ENCODE measurements at places on chromosomes 7 and 10.

DNA sequence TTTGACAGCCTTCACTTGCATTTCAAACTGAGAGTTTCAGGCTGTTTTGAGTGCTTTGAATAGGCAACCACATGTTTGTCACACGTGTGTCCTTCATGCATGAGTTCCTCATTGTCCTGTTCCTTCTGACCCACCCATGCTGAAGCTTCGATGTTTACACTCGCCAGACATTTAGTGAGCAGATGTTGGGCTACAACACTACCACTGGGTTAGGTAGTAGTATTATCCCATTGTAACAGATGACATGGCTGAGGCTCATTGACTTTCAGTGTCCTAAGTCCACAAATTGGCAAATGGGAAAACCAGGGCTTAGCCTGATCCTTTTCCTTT lies 456.1 kb downstream of the PHTF2 start:
- DNase-seq: no peak

GRCh38 chr7:131071786-131072504 lies 255.7 kb upstream of the MKLN1 start:
- DNase-seq: peak; percentile 19

- no peak for DNase-seq
Observed at GRCh38 chr7:18693406-18693805, 197.9 kb downstream of the HDAC9 start.

DNA sequence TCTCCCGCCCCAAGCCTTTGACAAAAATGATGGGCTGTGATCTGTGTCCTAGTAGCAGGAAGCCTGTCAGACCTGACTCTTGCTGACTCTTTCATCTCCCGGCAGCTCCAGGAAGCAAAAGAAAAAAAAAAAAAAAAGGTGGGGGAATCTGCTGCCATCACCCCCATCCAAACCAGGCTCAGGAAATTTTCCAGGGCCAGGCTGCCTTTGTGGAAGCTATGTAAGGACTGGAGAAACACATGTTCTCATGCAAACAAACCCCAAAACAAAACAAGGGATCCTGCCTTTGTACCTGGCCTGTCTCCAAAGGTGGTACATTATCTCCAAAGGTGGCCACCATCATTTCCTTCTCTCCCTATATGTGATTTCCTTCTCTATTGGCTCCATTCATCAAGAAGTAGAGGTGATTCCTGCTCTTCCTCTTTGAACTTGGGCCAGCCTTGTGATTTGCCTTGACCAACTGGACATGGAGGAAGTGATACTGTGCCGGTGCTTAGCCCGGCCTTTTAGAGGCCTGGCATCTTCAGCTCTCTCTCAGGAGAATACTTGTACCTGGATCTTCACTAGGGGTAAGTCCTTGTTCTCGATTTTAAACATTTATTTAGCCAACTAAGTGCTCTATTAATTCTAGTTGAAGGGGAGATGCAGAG lies 192.2 kb upstream of the SVIL start:
- DNase-seq: no peak

GRCh38 chr7:112371701-112372100 lies 78.6 kb upstream of the IFRD1 start:
- DNase-seq: no peak

DNA sequence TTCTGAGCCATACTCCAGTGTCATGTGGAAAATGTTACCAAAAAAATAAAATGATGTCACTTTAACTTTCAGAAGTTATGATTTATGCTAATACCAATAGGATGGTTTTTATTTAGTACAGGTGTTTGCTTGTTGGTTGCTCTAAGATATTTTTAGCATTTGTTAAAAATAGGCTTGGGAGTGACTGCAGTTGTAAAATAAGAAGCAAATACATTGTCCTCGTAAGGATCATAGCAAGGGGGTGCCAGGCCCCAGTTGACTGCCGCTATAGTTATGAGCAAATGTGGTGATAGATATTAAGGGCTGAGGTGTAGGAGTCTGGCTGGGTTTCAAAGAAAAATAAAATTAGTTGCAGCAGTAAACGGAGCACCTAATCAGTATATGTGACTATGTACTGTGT lies 354.4 kb upstream of the BMPER start:
- DNase-seq: no peak

GRCh38 chr7:38881947-38882684 lies 26.9 kb downstream of the VPS41 start:
- DNase-seq: no peak

DNA sequence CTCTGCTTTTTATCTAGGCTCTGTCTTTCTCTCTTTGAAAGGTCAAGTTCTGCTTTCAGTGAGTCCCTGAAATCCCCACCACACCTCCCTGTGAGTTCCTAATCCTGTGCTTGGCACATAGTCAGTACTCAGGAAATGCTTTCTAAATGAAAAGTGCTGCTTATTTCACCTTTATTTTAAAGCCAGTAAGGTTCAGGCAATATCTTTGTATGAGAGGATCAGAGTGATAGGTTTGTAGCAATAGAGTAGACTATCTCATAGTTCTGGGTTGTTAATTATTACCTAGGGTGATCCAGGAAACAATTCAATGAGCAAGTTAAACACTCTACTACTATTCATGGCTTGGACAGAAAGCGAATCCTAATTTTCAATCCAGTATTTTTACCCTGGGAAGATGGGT lies 7.4 kb upstream of the LAMB1 start:
- no peak for DNase-seq

DNA sequence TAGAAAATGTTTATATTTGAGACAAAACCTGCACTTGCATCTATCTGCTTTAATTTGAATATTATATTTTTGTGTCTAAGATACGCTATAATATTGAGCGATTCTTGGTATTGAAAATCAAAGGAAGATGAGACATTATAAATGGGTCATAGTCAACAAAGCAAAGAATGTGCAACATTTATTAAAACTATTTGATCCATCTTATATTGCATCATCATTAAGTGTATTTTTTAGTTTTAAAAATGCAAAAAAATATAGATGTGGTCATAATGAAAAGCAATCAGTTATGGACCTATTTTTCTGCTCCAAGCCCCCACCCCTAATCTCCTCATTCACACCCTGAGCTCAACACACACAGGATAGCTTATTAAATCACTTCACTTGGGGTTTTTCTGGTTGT lies 847.3 kb downstream of the NRG3 start:
- no peak for DNase-seq

- DNase-seq: no peak
Observed at GRCh38 chr7:133039614-133040013, 42.3 kb downstream of the CHCHD3 start.

GRCh38 chr7:81068-81925 lies 111.1 kb upstream of the FAM20C start:
- no peak for DNase-seq

DNA sequence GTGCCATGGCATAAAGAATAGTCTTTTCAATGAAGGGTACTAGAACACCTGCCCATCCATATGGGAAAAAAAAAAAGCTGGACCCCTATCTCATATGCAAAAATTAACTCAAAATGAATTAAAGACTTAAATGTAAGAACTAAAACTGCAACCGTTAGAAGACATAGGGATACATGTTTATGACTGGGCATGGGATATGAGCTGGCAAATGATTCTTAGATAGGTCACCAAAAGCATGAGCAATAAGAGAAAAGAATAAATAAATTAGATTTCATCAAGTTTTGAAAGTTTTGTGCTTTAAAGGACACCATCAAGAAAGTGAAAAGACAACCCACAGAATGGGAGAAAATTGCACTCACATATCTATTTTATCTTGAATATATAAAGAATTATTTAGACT lies 222.0 kb downstream of the ADK start:
- no peak for DNase-seq

DNA sequence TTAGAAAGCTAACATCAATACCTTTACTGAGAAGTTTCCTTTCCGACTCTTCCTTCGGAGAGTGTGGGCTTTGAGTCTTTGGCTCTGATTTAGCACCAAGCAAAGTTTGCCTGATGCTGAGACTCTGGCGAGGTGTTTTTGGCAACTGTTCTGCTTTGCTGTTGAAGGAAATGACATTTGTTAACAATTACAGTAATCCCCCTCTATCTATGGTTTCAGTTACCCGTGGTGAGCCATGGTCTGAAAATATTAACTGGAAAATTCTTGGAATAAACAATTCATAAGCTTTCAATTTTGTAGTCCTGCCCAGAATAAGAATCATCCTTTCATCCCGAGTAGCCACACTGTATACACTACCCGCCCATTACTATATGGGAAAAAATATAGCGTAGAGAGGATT lies 126.3 kb downstream of the ARHGAP21 start:
- no peak for DNase-seq

DNA sequence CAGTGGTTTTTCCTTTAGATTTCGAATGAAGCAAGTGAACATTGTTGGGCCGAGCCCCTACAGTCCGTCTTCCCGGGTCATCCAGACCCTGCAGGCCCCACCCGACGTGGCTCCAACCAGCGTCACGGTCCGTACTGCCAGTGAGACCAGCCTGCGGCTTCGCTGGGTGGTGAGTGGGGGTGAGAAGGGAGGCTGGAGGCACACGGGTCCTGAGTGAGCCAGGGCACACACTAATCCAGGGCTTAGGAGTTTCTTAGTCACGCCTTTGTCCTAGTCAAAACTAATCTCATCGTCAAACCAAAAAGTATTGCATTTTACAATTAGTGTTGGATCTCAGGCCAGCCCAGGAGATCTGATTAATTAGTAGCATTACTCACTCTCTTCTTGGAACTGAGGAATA lies 568.8 kb upstream of the FOXK1 start:
- DNase-seq: no peak

- DNase-seq: no peak
Observed at GRCh38 chr10:29980084-29980483, 79.3 kb downstream of the JCAD start.

DNA sequence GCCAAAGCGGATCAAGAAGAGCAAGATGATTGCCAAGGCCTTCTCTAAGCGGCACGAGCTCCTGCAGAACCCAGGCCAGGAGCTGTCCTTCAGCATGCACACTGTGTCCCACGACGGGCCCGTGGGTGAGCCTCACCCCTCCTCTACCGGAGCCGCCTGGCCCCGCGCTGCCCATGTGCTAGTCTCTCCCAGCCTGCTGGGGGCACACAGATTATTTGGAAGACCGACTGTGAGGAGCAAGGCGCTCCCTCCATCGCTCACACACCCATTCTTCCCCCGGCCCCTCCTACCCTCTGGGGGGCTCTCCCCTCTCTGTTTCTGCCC lies 13.9 kb upstream of the AHCYL2 start:
- DNase-seq: no peak

DNA sequence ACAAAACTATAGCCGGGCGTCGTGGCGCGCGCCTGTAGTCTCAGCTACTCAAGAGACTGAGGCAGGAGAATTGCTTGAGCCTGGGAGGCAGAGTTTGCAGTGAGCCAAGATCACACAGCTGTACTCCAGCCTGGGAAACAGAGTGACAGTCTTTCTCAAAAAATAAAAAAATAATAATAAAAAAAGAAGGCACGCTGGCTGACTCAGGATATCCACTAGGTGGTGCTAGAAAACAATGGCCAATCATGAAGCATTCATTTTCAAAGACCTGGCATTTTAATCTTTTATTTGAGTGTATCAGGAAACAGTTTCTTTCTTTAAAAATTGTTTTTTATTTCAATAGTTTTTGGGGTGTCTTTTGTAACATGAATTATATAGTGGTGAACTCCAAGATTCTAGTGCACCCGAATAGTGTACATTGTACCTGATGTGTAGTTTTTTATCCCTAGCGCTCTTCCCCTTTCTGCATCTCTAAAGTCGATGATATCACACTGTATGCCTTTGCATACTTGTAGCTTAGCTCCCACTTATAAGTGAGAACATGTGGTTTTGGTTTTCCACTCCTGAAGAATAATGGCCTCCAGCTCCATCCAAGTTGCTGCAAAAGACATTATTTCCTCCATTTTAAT lies 88.6 kb downstream of the LYZL1 start:
- no peak for DNase-seq

- DNase-seq: peak; percentile 72
Observed at GRCh38 chr7:43648473-43649406, 65.8 kb downstream of the STK17A start.

- DNase-seq: no peak
Observed at GRCh38 chr10:5468262-5469106, 30.9 kb downstream of the CALML5 start.

Data from activated T-cell treated with anti-CD3 and anti-CD28 coated beads, Interleukin-2, amount 50 U/mL, for 72 hours (primary cell).